ENCODE measurements at places on chromosomes 3 and 15.

- no peak for DNase-seq
These were observed 22.7 kb upstream of the CTNNB1 start for GRCh38 chr3:41176596-41176995.

GRCh38 chr15:83194528-83194927 is 13.1 kb downstream of the HDGFL3 start:
- no peak for DNase-seq

GRCh38 chr15:61499376-61499775 is 270.3 kb upstream of the RORA start:
- DNase-seq: no peak

- no peak for DNase-seq
These were observed 174.6 kb downstream of the AKAP13 start for GRCh38 chr15:85554852-85555521.

DNA sequence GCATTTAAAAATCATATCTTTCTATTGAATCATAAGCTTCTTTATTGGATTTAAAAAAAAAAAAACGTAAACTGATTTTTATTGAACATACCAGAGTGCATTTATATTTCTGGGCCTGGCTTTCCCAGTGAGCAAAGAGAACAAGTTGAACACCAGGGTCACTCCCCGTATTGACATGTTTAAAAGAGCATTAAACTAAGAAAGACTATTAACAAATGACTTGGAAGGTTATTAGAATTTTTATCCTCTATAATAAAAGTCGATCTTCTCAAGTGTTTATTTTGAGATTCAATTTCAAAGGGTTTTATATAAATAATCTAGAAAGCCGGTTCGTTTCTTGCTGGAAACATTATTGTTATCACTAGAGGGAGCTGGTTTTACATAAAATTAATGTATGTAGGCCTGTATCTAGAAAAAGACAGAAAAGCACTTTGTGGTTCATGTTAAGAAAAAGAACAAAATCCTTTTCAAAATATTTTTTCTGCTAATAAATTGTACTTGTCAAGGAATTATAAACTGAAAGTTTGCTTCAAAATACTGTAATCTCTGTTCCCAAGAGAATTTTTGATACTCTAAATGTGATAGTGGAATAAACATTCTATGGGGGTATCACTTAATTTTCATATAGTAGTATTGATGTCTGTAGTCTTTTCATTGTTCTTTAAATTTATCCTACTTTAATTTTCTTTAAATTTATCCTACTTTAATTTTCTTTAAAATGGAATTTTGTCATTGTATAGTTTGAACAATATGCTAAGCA is 321.8 kb upstream of the MME start:
- no peak for DNase-seq

DNA sequence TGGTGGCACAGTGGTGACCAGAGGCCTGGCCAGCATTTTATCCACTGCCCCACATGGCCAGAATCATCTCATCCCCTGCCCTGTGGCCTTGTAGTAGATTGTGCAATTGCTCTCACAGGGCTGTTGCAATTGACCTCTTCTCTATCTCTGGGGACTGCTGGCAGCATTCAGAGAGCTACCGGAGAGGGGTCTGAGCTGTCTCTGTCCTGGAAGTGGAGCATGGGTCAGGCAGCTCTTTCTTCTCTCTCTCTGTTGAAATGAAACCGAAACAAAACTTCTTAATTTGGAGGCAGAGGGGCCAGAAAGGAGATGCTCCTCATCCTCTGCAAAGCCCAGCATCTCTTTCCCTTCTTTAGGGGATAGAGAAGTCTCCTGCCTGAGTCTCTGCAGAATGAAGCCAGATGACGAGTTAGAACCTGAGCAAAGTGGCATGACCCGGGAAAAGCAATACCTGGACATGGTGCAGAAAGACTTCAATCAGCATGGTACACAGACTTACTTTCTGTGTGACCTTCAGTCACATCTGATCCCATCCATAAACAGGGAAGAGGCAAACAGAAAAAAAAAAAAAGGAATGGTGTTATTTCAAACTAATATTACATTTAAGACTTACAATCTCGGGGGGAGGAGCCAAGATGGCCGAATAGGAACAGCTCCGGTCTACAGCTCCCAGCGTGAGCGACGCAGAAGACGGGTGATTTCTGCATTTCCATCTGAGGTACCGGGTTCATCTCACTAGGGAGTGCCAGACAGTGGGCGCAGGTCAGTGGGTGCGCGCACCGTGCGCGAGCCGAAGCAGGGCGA is 144.5 kb upstream of the BCL6 start:
- DNase-seq: no peak

DNA sequence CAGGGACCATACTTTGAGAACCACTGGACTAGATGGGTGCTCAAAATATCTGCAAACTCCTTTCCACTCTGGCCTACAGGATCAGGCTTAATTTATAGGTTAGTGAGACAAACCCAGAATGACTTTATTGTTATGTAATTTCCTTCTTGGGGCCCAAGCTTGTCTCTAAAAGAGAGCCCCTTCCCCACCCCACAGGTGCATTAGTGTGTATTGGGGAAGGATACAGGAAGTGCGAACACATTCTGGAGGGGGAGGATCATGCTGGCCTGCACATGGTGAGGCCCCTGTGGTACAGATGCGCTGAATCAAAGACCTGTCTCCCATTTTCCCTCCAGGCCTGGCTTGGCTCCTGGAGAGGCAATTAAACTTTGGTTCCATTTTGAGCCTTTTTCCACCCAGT is 273.0 kb upstream of the LRTM1 start:
- no peak for DNase-seq

DNA sequence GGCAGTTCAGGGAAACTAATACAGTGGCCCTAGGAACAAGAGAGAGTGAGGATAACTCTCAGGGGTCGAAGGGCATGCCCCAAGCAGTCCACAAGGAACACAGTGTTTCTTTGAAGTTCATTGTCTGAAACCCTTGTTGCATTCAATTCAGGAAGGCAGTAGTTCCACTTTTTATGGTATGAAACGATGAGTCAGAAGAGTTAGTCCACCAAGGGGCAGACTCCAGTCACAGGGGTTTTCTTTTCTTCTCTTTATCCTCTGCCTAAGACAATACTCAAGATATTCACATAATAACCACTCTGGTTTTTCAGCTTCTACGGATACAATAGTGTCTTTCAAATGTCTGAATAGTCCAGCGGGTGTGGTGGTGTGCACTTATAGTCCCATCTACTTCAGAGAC is 23.7 kb upstream of the TICRR start:
- no peak for DNase-seq

DNA sequence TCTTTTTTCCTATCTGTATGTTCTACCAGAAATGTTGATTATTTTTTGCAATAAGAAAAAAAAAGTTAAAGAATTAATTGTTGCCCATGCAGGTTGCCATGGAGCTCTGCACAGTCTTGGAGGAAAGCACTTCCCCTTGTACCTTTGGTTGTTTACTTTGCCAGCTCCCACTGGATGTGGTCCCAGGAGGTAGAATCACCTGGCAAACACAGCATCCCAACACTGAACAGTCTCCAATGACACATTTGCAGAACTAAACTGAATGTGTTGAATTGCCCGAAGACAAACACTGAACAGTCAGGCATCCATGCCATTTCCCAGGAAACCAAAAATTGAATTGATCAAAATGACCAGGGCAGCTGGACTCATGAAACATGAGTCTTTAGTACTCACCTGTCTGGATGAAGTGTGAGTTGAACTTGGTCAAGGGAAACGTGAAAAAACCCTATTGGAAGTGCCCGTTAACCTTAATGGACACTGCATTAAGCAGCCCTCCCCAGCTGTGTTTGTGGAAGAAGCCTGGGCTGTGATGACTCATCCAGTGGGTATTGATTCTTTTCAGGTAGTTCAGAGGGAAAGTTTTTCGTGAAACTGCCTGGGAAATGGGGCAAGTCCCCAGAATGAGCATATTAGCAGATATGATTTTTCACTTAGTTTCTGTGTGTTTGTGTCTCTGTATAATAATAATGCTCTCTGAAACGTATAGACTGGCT is 284.7 kb upstream of the STT3B start:
- no peak for DNase-seq

GRCh38 chr3:6680119-6680806 is 180.7 kb upstream of the GRM7 start:
- no peak for DNase-seq

DNA sequence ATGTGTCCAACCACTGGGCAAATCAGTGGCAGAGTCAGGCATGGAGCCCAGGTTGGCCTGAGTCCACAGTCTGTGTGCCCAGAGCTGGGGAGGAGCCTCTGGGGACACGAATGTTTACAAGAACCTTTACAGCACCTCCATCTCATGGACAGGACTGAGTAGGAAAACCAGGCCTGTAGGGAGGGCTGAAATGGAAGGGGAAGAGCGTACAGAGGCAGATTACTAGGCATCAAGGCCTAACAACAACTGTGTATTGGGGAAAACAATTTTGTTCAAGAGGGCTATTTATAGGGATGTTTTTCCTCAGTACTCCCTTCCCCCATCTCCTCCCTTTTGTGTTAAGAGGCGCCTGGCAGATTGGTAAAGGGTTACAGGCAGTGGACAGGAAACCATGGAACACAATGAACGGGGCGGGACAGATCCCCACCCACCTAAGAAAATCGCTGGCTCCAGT is 15.1 kb upstream of the ARHGAP31 start:
- no peak for DNase-seq

DNA sequence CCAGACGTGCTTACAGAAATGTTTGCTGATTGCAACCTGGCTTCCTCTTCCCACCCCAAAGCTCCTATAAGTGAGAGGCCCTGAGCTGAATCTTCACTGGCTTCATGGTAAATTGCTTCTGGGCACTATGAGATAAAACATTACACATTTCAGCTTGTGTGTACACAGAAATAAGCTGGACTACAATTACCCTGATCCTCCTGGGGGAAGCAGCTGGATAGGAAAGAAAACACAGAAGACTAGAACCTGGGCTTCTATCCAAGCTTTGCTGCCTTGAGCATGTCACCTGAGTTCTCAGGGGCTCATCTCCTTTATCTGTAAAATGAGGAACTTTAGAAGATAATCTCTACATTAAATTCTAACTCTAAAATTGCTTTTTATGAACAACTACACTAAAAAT is 40.3 kb downstream of the THBS1 start:
- no peak for DNase-seq

DNA sequence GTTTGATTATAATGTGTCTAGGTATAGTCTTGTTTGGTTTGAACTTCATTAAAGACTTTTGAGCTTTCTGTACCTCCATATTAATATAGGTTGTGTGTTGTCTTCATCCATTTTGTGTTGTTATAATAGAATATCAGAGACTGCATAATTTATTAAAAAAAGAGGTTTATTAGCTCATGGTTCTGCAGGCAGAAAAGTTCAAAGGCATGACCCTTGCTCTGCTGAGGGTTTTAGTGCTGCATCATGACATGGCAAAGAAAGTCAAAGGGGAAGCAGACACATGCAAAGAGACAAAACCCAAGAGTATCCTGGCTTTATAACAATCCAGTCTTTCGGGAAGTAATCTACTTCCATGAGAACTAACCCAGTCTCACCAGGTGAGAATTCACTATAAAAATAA is 358.2 kb downstream of the EDEM1 start:
- no peak for DNase-seq

DNA sequence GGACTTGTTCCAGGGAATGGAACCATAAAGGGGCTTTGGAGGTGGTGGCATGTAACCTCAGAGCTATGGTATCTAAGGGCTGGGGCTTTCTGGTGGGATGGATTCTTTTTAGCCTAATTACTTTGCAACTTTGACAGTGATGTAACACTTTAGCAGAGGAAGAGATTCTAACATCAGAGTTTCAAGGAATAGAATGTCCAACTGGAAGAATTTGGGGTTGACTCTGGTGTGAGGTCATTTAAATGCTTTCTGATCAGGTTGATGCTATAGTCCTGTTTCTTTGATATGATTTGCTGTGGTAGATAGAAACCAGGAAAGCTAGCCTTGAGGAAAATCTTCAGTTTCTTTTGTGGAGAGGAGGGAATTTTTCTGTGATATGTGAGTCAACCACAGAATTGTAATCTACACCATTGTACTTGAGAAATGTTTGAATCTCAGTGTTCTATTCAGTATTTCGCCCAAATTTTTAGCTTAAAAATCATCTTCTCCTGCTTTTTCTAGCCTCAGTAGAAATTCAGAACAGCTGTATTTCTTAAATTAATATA is 40.0 kb downstream of the ATP2C1 start:
- no peak for DNase-seq

GRCh38 chr3:123586131-123586530 is 1.3 kb upstream of the HACD2 start:
- no peak for DNase-seq

- no peak for DNase-seq
These were observed 50.9 kb downstream of the HCN4 start for GRCh38 chr15:73317651-73318462.

- no peak for DNase-seq
These were observed 126.8 kb downstream of the KCNAB1 start for GRCh38 chr3:156246961-156247725.

DNA sequence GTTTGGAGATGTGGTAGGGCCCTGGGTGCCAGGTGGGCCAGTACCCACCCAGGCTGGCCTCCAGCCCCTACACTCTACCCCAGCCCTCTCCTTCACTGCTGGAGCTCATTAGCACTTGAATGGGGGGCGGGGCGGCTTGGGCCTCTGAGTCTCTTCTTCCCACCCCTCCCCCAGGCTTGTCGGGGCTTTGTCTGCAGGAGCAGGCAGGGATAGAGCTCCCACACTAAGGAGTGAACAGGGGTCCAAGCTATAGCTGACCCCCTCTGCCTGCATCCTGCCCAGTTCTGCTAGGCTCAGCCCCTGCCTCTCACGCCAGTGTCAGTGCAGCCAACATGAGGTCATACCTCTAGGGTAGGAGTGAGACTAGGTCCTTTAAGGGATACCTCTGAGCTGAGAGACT is 5.2 kb downstream of the GNAI2 start:
- DNase-seq: no peak

DNA sequence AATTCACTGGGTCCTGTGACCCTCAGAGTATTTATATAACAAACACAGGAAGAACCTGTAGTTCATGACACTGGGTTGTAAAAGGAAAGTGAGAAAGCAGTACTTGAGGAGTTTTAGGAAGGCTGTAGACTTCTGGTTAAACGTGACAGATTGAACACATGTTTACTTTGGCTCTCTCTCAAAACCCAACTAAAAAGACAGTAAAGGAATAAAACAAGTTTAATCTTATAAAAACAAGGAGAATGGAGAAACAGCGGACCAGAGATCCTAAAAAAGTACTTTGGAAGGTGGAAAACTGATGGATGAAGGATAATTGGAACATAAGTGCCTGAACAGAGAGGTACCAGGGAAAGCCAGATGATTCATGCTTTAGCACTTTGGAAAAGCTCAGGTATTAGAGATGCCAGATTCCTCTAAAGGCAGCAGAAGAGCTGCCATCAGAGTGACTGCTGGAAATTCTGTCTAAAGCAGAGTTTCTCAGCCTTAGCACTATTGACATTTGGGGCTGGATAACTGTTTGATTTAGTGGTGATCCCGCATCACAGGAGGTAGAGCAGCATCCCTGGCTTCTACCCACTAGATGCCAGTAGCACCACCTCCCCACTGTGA is 182.9 kb upstream of the RORA start:
- no peak for DNase-seq

GRCh38 chr15:43410572-43411214 is 39.8 kb downstream of the TUBGCP4 start:
- DNase-seq: no peak
